ENCODE measurements at places on chromosomes 3 and 15.

DNA sequence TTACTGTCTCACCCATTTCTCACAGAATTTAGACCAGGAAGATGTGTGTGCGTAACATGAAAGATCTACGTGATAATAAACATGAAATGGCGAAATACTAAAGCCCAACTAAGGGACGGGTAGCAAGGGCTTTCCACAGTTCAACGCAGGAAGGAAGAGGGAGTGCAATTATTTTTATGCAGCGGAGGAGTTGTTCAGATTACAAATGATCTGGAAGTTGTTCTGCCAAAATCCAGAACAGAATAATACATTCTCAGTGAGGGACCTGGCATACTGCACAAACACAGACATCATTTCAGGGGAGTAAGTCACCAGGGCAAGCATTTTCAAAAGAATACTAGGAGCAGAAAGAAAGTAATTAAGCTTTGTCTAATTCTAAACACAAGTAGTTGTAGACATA lies 133.6 kb upstream of the RAP2B start:
- no peak for DNase-seq

GRCh38 chr3:37668431-37668817 lies 193.3 kb upstream of the CTDSPL start:
- DNase-seq, result no peak

DNA sequence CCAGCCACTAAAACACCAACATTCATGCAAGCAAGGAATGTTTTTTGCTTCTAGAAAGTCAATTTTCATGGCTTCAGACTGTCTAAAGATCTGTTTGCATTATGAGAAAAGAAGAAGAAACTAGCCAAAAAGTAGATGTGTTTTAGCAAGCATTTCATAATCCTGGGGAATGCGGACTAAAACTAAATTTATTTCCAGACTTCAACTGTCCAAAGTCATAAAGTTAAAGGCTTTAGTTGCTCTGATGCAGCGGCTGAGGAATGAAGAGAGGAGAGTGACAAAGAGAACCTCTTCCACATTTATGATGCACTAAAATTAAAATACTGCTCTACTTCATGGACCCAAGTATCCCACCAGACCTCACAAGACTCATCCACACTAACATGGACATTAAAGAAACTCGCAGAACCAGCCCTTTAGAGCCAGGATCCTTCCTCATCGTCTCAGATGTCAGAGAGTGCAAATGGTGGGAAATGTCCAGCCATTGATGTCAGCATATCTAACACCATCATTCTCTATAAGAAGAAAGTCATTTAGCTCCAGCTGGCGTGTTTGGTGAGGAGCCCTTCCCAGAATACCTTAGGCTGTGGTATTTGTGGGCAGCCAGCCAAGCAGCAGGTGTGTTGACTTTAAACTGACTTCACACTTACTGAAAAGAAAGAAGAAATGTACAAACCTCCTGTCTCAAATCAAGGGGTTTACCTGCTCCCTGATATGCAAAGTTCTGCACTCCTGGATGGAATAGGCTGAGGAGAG lies 17.4 kb downstream of the FYCO1 start:
- no peak for DNase-seq

DNA sequence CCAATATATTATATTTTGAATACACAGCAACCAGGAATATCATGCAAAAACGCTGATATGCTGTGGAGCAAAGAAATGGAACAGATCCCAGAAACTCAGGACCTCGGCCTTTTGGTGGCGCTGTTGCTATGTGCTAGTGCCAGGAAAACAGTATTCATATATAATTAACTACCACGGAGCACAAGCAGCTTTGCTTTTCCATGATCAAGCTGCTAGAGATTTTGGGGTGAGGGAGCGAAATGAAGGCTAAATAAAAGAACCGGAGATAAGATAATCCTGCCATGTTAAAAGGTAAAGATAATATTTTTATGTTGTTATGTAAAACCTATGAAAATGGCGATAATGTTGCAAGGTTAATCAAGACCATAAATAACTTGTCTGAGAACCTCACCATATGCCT lies 157.7 kb upstream of the FAM3D start:
- DNase-seq, result no peak

DNA sequence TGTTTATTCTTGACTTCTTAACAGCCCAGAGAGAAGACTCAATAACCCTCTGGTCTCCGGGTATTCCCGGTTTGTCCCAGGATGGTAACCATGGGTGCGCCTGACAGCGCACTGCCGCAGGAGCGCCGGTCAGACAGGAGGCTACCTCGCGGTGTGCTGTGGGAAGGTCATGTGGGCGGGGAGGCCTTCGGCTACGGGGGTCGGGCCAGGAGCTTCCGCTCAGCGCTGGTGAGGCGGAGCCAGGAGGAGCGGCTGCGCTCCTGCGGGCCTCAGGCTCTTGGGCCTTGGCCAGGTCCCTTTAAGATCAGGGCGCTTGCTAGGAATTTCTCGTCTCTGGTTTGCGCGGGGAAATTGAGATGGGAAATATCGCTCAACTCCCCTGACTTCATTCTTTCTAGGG lies 182.3 kb upstream of the NDN start:
- DNase-seq, result no peak

DNA sequence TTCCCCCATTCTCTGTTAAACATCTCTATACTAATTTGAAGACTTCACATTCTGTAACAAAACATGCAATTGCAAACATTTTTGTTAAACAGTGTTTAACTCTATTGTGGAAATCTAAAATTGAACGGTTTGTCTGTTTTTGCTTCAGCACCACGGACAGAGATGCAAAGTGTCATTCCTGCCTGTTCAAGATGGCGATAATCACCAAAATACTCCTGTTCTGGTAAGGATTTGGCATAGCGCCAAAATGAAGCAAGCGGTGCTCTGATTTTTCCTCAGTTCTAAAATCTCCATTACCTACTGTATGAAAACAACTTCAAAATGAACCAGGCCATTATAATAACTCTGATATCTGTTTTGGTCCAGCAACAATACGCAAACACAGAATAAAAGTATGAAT lies 129.7 kb upstream of the TUSC7 start:
- DNase-seq, result no peak

- no peak for DNase-seq
Observed at GRCh38 chr15:83918011-83918410, 264.1 kb downstream of the ADAMTSL3 start.

DNA sequence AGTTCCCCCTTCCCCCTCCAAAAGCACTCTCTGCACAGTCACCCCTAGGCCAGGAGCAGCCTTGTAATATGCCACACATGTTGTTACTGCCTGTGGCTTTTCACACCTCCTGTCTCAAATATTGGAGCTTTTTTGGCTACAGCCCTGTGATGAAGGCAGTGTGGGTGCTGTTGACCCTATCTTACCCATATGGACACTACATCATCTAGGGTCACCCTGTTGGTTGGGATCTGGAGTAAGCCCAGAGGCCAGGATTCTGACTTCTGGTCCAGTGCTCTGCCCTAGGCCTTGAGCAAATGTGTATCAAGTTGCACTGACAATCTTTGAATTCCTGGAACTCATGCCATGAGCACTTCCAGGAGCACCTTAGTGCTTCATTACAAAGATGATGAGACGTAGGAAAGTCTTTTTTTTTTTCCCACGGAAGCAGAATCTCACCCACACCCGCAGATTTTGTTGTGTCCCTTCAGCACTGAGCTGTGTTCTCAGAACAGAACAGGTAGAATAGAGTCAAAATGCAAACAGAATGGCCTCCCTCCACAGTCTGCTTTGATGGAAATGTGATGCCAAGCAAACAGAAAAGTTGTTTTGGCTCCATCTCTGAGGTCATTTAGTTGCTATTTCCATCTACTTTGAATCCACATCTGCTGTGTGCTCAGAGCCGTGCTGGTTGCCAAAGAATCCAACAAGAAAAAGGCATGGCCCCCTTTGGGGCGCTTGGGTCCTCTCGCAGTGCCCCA lies 49.6 kb downstream of the SMAD3 start:
- no peak for DNase-seq

- no peak for DNase-seq
Observed at GRCh38 chr3:158701420-158702065, 29.1 kb upstream of the LXN start.

DNA sequence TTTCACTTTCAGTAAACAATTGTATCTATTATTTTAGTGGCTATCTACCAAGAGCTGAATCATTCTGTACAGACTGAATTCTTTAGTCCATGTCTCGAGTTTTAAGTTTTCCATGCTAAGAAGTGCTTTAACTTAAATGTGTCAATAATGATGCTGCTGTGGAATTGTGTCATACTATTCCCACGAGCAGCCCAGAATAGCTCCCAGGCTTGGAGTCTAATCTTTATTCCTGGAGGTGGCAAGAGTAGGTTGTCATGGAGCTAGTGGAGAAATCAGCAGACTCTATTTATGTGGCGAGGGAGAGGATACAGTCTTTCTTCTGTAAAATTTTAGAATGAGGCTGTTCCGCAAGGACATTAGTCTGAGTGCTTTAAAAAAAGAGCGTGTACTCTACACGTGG lies 207.2 kb downstream of the ROBO2 start:
- no peak for DNase-seq

DNA sequence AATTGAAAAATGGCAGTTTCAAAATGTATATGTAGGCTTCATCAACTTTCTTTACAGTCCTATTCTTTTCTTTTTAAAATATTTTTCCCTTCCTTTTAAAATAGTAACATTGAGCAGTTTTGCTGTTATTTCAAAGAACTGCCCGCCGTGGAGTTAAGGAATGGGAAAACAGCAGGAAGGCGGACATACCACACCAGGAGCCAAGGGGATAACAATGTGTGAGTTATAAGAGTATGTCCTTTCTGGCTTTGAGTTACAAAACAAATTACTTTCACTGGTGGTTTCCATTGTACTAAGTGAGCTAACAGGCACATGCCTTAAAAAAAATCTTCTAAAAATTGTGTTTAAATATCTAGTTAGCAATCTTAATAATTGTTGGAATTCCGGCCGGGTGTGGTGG lies 37.4 kb upstream of the FBXL22 start:
- DNase-seq, result no peak

DNA sequence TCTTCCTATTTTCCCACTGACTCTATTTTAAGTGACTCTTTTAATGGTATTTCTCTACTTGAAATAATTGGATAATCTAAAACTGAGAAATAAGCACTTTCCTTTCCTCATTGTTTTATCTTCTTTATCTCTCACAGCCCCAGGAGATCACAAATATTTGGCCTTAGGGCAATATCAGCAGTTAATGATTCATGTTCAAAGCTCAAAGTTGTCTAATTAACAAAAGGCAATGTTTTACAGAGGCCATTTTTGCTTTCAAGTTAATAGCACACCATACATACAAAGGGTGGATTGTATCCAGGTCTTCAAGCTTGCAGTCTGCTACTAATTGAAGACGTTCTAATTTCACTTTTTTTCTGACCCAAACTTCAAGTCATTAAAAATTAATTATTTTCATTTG lies 120.1 kb downstream of the LRRN1 start:
- no peak for DNase-seq

DNA sequence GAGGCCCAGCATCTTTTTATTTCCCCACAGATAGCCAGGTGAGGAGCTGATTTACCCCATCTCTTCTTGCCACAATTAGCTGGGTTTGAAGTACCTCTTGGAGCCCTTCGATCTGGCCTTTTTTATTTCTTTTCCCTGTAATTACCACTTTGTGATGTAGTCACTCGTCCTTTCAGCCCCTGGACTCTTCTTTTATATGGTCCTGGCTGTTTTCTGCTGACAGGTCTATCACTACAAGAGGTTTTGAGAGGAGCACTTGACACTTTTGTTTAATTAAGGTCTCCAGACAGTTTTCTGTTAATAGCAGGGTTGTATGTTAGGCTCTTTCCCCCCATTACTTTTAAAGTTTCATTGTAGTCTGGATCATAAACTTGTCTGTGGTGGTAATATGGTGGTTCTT lies 11.8 kb downstream of the ATXN7 start:
- DNase-seq, result no peak

DNA sequence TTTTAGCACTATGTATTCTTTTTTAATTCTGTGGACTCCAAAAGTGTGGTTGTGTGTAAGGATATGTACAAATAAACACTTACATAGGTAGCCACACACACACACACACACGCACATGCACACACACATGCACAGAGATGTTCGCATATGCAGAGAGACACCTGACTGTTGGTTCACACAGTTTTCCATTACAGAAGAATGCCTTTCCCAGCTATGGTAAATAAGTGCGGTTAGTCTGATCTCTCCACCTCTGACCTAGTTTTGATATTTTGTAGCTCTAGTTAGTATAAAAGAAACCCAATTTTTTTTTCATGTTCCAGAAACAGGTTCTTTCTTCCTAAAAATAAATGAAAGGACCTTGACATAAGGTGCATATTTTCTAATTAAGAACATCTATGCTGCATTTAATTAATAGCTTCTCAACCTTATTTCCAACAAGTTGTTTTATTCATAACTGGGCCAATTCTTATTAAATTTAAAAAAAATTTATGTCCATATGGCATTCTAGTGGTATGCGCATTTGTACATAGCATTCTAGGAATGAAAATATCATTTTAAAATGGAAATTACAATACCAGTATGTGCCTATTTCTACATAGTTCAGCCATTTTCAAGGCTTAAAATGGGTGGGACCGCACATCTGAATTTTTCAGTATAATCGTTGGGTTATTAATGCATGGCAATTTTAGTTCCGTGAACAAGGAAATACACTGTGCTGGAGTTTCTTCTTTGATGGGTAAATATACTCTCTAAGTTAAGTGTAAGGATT lies 27.2 kb downstream of the TMEM108 start:
- DNase-seq, result no peak

DNA sequence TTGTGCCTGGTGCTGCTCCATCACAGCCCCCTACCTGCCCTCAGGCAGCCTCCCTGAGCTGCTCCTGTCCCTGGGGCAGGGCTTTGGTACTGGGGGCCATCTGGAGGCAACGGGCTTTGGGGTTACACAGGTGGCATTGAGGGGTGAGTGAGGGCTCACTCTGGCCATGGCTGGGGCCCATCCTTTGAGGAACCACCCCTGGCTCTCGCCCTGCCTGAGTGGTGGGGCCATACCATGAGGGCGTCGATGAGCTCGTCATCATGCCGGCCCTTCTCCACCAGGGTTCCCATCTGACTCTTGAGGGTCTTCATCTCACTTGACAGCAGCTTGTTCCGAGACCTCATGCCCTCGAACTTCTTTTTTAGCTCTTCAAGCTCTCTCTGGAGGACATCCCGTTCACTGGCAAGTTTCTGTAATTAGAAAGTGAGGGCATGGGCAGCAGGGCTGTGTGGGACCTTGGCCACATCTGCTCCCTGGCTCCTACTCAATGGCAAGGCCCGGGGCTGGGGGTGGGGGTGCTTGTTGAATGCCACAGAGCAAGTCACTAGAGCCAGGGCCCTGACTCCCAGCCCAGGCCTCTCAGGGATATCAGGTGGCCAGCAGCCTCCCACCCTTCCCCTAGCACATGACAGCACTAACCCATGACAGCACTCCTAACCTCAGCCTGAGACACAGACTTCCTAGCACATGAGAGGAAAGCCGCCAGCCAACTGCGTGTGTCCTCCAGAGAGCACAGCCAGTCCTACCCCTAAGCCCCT lies 33.5 kb downstream of the CCDC13 start:
- DNase-seq, result no peak

- DNase-seq, result no peak
Observed at GRCh38 chr3:153113541-153113940, 48.5 kb upstream of the RAP2B start.

- DNase-seq, result no peak
Observed at GRCh38 chr3:138842483-138843188, 7.9 kb upstream of the PIK3CB start.
